Heart right ventricle (tissue), 16 donors: ENCODE measurements at places on chromosomes 2 and 18. TPM values are rescaled to one million over a fixed set of nuclear protein-coding genes. Genes with fewer than 3 reads are reported as not detected.

The ZRANB3 gene
- total RNA-seq, result 4.5 TPM

The SPHKAP gene
- total RNA-seq, result 101 TPM

The SERPINB10 gene
- total RNA-seq, result not detected

The TRABD2A gene
- 0.54 TPM for total RNA-seq

The NEURL3 gene
- total RNA-seq, result not detected

The UGT1A3 gene
- not detected for total RNA-seq

The ANKRD62 gene
- total RNA-seq, result not detected

The EDAR gene
- total RNA-seq, result not detected

The GULP1 gene
- total RNA-seq, result 4.7 TPM

The FIGN gene
- 16.5 TPM for total RNA-seq

The TMEFF2 gene
- total RNA-seq, result 0.17 TPM

The KCMF1 gene
- 81.5 TPM for total RNA-seq

The CAPG gene
- total RNA-seq, result 7.1 TPM

The SERPINB3 gene
- total RNA-seq, result not detected

The AOX1 gene
- 22.3 TPM for total RNA-seq

The TUBB8B gene
- total RNA-seq, result not detected

The AP1S3 gene
- 0.38 TPM for total RNA-seq

The KCNG2 gene
- not detected for total RNA-seq

The B4GALT6 gene
- 13.0 TPM for total RNA-seq

The ZSWIM2 gene
- not detected for total RNA-seq

The ACSL3 gene
- total RNA-seq, result 54.8 TPM

The CRYGD gene
- total RNA-seq, result not detected

The OTX1 gene
- total RNA-seq, result not detected

The MARCHF4 gene
- total RNA-seq, result not detected

The RRM2 gene
- 1.8 TPM for total RNA-seq

The ERBB4 gene
- total RNA-seq, result 22.3 TPM

The SLC39A10 gene
- total RNA-seq, result 9.1 TPM

The PDK1 gene
- 79.5 TPM for total RNA-seq

The HTR2B gene
- total RNA-seq, result 0.10 TPM

The ATP6V1B1 gene
- total RNA-seq, result not detected

The LINC00305 gene
- total RNA-seq, result not detected

The ADRA2B gene
- total RNA-seq, result 6.1 TPM

The CHRNG gene
- not detected for total RNA-seq

The SLC4A3 gene
- 579 TPM for total RNA-seq
